Smooth muscle cell of the pulmonary artery (primary cell): ENCODE measurements at places on chromosomes 11 and 22. TPM values are rescaled to one million over a fixed set of nuclear protein-coding genes. Genes with fewer than 3 reads are reported as not detected.

Gene LINC01488
- not detected in 2 replicates for total RNA-seq

Gene GAS2L1
- 16.0 and 19.1 TPM in 2 replicates for total RNA-seq

Gene AQP11
- total RNA-seq = 1.6 and 3.0 TPM in 2 replicates

Gene MOGAT2
- total RNA-seq = not detected in 2 replicates

Gene ZNF280B
- 0.13 and 0.30 TPM in 2 replicates for total RNA-seq

Gene CDHR5
- total RNA-seq = not detected in 2 replicates

Gene GLYATL1B
- not detected in 2 replicates for total RNA-seq

Gene AGBL2
- 1.1 and 1.8 TPM in 2 replicates for total RNA-seq

Gene LMO2
- 2.6 and 12.4 TPM in 2 replicates for total RNA-seq

Gene TMEM121B
- 0.07 and 0.20 TPM in 2 replicates for total RNA-seq

Gene HTATIP2
- total RNA-seq = 36.2 and 44.8 TPM in 2 replicates

Gene TLCD5
- total RNA-seq = 8.6 and 11.6 TPM in 2 replicates

Gene MUC15
- total RNA-seq = not detected in 2 replicates

Gene PAAF1
- total RNA-seq = 14.7 and 16.3 TPM in 2 replicates
